ENCODE measurements at places on chromosomes 2 and 18. TPM values are rescaled to one million over a fixed set of nuclear protein-coding genes. Genes with fewer than 3 reads are reported as not detected.

The CCDC121 gene
- total RNA-seq = 1.8 TPM

The MORN2 gene
- total RNA-seq = 8.0 TPM

The FOXI3 gene
- not detected for total RNA-seq

The ZSWIM2 gene
- 0.10 TPM for total RNA-seq

The CCDC74B gene
- total RNA-seq = 5.0 TPM

The DRC1 gene
- 0.07 TPM for total RNA-seq

The NTSR2 gene
- not detected for total RNA-seq

The AQP12B gene
- total RNA-seq = not detected

The NXPH2 gene
- 0.33 TPM for total RNA-seq

The OXER1 gene
- total RNA-seq = not detected

The TRIP12 gene
- 268 TPM for total RNA-seq

The ARHGAP25 gene
- total RNA-seq = 0.10 TPM

The RESP18 gene
- not detected for total RNA-seq

The CRYBA2 gene
- not detected for total RNA-seq

The GORASP2 gene
- total RNA-seq = 34.5 TPM

The FZD7 gene
- 24.8 TPM for total RNA-seq

The GRP gene
- total RNA-seq = not detected

The CAPN14 gene
- total RNA-seq = 0.26 TPM

The UGT1A10 gene
- 0.10 TPM for total RNA-seq

The SCN3A gene
- 0.40 TPM for total RNA-seq

Measured in smooth muscle cell of the pulmonary artery (primary cell).